ENCODE measurements at places on chromosomes 6 and 20.

- H3K4me3 ChIP-seq, result no peak overlapping the region
- peaks cover 7% of the 10 kb centered on the region for H3K27me3 ChIP-seq
- H3K4me1 ChIP-seq, result peaks cover 14% of the 10 kb centered on the region
- peaks cover 5% of the 10 kb centered on the region for H3K36me3 ChIP-seq
- H3K27ac ChIP-seq, result no peak overlapping the region
Measured at GRCh38 chr6:129481706-129482105, 228.3 kb downstream of the ARHGAP18 start.

- H3K27ac ChIP-seq, result peak overlapping the region; percentile 39
- H3K4me3 ChIP-seq, result no peak overlapping the region
- peaks cover 1% of the 10 kb centered on the region for H3K36me3 ChIP-seq
- no peak for DNase-seq
- H3K4me1 ChIP-seq, result peaks cover 21% of the 10 kb centered on the region
- no peaks in the 10 kb centered on the region for H3K27me3 ChIP-seq
Measured at GRCh38 chr20:50194831-50195523, 4.3 kb downstream of the CEBPB start.

- H3K27me3 ChIP-seq, result peaks cover 9% of the 10 kb centered on the region
- no peak overlapping the region for H3K4me3 ChIP-seq
- no peak overlapping the region for H3K27ac ChIP-seq
Measured at GRCh38 chr6:39852324-39852723, 60.1 kb downstream of the DAAM2 start.

GRCh38 chr20:18698735-18699380, 111.0 kb downstream of the DTD1 start:
- H3K36me3 ChIP-seq, result no peaks in the 10 kb centered on the region
- H3K4me1 ChIP-seq, result no peaks in the 10 kb centered on the region
- no peak for DNase-seq
- H3K4me3 ChIP-seq, result no peak overlapping the region
- H3K27ac ChIP-seq, result no peak overlapping the region

DNA sequence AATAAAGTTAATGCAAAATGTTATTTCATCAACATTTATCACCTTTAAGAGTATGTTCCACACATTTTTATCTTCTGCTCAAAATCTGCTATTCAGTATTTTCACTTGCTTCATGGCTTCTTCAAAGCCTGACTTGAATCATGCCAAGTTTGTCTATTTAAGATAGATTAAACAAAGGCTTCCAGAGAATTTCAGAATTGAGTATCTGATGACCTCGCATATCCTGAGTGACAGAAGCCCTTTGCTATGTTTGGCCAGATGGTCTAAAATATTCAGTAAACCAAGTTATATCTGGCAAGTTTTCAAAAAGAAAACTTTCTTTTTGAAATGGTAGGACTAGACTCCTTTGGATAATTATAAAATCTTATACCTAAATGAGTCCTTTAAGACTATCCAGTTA, 348.9 kb upstream of the KCNQ5 start:
- no peak for DNase-seq
- peaks cover 5% of the 10 kb centered on the region for H3K4me1 ChIP-seq
- H3K36me3 ChIP-seq, result no peaks in the 10 kb centered on the region
- no peak overlapping the region for H3K27ac ChIP-seq
- no peak overlapping the region for H3K4me3 ChIP-seq
- H3K27me3 ChIP-seq, result no peaks in the 10 kb centered on the region

All from mesothelial cell of epicardium (in vitro differentiated cells).